ENCODE measurements at places on chromosomes 11 and 22.
A peak's percentile ranks its signal among the peaks of the same experiment; 100 is the strongest.

GRCh38 chr22:41658869-41659268 is 29.8 kb downstream of the SNU13 start:
- DNase-seq: no peak

DNA sequence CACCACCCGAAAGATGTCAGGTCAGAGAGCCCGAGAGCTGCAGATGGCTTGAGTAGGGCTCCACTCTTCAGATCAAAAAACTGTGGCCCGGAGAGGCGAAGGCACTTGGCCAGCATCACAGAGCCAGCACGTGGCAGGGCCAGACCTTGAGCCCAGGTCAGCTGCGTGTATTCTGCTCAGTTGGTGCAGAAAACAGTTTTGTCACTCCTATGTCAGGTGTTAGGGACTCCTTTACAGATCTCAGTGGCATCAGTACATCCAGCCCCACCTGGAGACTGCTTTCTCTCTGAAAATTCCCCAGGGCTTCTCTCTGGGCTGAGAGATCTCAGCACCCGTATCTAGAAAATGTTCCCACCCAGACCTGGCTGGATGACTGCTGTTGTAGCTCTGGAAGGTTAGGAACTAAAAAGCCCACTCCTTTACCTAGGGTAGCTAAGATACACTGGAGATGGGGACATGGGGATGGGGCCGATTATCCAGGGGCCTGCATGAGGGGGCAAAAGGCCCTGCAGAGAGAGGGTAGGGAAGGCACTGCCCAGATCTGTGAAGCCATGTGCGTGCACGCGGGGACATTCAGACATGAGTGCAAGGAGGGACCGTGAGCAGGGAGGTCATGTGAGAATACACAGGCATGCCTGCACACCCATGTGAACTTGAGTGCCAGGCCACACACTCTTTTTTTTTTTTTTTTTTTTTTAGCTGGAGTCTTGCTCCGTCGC is 3.4 kb downstream of the APOA1 start:
- no peak for DNase-seq

- peak; percentile 4 for DNase-seq
These were observed 715.8 kb upstream of the LRRC4C start for GRCh38 chr11:42175203-42175602.

- no peak for DNase-seq
These were observed 23.6 kb downstream of the RPS6KA4 start for GRCh38 chr11:64382586-64382985.

GRCh38 chr11:31809541-31809856 is 1.6 kb downstream of the PAX6 start:
- no peak for DNase-seq

DNA sequence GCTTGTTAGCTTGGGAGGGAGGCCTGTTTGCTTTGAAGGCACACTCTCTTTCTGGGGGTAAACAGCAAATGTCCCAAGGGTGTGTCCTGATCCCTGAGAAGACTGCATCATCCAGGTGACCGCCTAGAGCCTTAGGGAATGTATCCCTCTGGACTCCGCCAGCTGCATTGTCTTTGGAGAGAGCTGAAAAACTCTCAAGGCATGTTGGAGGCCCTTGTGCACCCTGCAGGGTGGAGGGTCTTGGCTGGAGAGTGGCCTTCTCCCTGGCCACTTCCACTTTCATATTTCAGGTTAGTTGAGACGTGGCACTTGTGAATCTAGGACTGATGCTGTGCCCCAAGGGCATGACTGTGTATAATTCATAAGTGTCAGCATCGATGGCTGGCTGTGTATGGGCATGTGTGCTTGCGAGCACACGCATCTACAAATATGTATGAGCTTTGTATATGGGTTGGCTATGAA is 70.6 kb downstream of the ZBTB16 start:
- no peak for DNase-seq

DNA sequence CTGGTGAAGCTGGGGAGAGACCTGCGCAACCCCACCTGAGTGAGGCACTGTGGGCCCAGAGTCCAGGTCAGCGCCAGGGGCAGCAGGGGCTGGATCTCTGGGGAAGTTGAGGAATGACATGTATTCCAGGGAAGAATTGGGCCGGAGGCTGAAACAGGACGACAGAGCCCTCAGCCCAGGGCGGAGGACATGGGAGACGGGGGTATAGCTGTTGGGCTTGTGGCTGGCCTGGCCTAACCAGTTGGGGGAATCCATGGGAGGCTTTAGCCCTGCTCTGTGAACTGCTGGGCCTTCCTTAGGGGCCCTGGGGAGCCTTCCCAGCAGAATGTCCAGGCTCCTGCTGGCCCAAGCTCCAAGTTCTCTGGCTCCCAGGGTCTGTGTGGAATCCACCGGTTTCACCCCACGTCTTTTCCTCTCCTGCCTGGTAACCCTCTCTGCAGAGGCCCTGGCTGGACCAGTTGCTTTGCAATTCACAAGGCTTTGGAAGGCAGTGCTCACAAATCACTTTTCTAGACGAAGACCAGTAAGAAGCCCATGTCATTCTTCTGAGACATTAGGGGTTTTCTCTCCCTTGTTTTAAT is 50.4 kb upstream of the KCNQ1OT1 start:
- DNase-seq: no peak

- peak; percentile 63 for DNase-seq
These were observed 468 bp downstream of the PATL1 start for GRCh38 chr11:59668188-59668949.

DNA sequence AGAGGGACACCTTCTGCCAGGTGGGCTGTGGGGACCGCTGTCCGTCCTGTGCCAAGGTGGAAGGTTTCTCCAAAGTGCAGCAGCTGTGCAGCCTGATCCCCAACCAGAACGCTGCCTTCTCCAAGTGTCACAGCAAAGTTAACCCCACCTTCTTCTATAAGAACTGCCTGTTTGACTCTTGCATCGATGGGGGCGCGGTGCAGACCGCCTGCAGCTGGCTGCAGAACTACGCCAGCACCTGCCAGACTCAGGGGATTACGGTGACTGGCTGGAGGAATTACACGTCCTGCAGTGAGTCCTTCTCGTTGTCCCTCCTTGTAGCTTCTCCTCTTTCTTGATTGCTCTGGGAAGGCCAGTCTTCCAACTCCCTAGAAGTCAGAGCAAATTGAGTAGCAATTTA is 44.8 kb downstream of the TECTA start:
- DNase-seq: no peak

- DNase-seq: peak; percentile 92
These were observed 6.0 kb downstream of the RNF169 start for GRCh38 chr11:74754507-74755252.

DNA sequence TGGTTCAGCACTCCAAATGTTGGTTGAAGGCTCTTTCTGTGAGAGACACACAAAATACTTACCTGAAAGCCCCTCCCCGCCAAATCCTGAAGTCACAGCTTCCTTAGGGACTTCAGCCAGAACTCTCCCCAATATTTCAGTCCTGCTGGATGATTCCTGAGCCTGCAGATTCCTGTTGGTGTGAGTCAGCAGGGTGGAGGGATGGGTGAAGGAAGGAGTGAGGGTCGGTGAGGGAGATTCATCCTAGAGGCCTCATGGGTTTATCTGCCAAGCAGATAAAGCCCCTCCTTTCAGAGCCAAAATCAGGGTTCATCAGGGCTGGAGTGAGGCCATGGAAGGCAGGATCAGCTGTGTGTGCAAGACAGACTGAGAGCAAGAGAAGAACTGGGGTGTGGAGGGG is 37.9 kb downstream of the SMIM38 start:
- no peak for DNase-seq

- no peak for DNase-seq
These were observed 327.6 kb upstream of the CCDC90B start for GRCh38 chr11:83613767-83614121.

- no peak for DNase-seq
These were observed 22.0 kb downstream of the ZNF202 start for GRCh38 chr11:123719452-123719851.

GRCh38 chr11:115347106-115347505 is 157.1 kb downstream of the CADM1 start:
- no peak for DNase-seq

DNA sequence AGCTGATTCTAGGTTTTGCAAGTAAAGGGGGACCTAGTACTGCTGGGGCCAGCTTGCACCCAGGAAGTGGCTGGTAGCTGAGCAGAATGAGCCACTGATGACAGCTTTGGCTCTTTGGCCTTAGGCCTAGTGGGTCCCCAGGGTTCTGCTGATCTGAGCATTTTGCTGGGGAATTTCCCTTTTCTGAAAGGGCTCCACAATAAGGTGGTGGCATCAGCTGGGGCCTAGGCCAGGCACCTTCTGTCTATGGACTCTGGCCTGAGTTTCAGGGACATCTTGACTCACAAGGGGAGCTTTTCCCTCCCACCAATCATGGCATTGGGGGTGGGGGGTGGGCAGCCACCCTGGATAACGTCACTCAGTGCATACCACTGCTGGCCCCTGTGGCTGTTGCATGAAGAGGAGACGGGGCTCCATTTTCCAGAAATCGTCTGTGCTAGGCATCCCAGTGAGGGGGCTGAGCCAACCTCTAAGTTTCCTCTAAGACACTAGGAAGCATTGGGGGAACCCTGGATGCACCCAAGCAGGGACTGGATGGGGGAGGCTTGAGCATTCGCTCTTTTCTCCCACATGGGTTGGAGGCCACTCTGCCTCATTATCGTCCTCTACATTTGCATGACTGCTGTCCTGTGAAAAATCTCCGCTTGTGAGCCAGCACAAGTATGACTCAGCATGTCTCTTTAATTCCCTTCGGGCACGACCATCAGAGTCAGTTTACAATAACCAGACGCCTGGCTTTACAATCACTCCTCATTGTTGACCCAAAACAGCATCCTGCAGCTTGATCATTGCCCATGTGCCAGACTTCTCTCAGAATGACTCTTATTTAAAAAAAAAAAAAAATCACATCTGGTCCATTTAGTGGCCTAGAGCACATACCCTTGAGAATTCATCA is 145.0 kb upstream of the THY1 start:
- DNase-seq: peak; percentile 89

- DNase-seq: peak; percentile 76
These were observed 252.7 kb downstream of the TMEM135 start for GRCh38 chr11:87290304-87290922.

GRCh38 chr11:62400760-62401159 is 18.1 kb upstream of the SCGB1A1 start:
- DNase-seq: peak; percentile 96

DNA sequence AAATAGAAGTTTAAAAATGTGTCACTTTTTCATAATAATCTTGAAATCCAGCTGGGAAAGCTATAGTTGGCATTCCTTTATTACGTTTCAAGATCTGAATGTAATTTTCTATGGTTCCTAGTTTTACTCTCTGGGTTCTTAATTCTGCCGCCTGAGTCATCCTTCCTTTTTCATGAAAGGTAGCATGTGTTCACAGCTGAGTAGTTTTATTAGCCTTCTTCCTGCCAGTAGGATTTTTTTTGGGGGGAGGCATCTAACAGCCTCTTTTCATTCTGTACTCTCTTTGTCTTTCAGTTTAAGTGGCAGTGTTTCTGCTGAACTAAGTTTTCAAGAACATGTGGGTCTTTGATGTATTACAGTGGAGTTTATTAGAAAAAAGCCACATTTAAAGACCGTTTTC is 36.5 kb downstream of the OR2AG2 start:
- no peak for DNase-seq

DNA sequence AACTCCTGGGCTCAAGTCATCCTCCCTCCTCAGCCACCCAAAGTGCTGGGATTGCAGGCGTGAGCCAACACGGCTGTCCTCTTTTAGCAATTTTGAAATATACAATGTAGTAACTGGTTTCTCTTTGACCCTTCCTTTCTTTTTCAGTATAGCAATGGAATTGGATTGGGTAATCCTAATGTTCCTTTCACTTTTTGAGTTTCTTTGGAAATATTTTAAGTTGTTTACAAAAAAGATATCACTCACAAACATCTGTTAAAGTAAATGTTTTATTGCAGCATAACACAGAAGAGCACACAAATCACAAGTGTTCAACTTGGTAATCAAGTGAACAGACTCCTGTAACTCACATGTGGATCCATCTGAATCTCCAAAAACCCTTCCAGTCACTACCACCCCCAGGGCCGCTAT is 44.6 kb upstream of the EP300 start:
- DNase-seq: peak; percentile 91

DNA sequence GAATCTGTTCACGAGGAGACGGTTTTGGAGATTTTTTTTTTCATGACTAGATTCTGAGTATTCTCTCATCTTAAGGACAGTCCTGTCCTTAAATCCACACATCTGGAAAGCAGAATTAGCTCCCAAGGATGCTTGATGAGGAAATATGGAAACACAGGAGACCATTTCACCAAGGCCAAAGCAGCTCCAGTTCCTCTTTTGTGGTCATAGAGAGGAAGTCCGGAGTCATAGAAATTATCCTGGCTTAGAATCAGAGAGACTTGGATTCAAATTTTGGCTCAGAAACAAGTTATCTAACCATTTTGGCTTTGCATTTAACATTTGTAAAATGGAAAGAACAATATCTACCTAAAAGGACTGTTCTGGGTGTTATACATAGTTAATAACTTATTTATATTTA is 7.3 kb upstream of the TEAD1 start:
- no peak for DNase-seq

DNA sequence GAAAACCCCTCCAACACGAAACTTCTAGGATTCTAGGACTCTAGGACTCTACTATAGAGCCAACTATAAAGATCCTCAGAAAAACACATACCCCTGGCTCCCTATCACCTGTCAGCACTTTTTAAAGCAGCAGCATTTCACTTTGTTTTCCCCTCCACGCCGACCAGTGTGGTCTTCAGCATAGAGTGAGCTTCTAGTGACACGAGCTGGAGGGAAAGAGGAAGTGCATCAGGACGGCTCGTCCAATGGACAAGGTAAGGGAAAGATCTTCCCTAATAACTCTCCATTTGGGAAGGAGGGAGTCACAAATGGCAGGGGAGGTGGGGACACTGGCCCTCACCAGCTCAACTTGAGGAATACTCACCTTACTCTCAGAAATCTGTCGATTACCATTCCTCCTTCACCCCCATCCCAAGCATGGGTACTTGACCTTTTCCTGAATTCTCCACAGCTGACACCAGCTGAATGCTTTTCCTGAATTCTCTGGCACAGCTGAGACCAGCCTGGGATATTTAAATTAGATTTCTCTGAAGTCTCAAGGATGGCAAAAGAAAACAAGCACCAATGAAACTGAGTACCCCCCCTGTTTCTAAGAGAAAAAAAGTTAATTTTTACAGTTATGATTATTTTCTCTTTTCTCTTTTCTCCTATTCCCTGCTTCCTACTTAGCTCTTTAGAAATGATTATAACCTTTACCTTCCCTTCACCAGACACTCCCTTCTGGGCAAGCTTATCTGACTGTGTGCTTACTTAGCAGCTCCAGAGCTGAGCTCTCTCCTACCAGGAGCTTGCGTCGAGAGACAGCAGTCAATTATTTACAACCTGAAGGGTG is 33.3 kb upstream of the NNMT start:
- peak; percentile 68 for DNase-seq

Data from fibroblast of villous mesenchyme (primary cell).